ENCODE measurements at places on chromosomes 1 and 21.

GRCh38 chr1:58699011-58699762, 675 bp downstream of the MYSM1 start:
- no peak for DNase-seq

DNA sequence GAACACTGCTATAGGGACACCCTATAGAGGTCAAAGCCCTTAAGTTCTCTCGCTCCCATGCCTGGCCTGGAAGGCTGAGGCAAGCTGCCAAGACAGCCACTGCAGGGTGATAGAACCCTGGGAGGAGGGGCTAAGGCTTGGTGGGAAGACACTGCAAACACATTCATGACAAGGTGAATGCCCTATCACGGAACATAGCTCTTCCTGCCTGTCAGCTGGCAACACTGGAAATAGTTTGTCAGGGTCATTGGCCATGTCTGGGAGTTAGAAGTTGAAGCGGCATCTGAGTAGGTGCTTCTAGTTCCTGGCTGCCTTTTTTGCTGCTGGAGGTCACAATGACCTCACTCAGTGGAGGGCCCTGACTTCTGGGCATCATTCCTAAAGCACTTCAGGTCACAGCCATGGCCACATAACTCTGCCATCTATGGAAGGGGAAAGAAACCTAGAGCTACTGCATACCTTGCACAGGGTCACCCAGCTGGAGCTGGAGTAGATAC, 4.2 kb downstream of the FABP3 start:
- no peak for DNase-seq

GRCh38 chr1:204161609-204162493, 4.3 kb downstream of the REN start:
- DNase-seq, result no peak

DNA sequence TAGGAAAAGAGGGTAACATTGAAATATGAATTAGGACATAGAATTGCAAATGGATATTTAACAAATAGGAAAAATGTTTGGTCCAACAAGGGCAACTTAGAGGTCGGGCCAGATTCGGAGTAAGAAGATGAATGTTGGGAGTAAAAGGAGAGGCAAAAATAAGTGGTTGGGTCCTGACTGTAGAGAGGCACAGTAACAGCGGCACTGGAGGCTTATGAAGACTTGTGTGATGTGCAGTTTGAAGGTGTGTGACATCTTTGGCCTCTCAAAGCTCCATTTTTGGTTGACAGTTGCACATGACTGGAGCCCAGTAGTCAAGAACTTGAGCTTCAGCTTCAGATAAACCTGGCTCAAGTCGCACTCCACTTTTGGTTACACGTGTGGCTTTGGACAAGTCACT, 109.9 kb upstream of the PAXBP1 start:
- no peak for DNase-seq

DNA sequence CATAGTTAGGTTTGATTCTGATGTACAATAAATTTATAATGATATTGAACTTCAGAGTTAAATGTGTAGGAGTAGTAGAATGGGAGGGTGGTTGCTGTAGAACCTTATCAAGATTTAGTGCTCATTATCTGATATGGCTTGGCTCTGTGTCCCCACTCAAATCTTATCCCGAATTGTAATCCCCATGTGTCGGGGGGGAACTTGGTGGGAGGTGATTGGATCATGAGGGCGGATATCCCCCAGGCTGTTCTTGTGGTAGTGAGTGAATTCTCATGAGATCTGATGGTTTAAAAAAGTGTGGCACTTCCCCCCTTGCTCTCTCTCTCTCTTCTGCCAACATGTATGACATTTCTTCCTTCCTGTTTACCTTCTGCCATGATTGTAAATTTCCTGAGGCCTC, 265.5 kb downstream of the GRIK1 start:
- no peak for DNase-seq
